ENCODE measurements at places on chromosomes 6 and 20.

GRCh38 chr6:53671111-53671510 is 5.6 kb upstream of the KLHL31 start:
- no peak for DNase-seq

DNA sequence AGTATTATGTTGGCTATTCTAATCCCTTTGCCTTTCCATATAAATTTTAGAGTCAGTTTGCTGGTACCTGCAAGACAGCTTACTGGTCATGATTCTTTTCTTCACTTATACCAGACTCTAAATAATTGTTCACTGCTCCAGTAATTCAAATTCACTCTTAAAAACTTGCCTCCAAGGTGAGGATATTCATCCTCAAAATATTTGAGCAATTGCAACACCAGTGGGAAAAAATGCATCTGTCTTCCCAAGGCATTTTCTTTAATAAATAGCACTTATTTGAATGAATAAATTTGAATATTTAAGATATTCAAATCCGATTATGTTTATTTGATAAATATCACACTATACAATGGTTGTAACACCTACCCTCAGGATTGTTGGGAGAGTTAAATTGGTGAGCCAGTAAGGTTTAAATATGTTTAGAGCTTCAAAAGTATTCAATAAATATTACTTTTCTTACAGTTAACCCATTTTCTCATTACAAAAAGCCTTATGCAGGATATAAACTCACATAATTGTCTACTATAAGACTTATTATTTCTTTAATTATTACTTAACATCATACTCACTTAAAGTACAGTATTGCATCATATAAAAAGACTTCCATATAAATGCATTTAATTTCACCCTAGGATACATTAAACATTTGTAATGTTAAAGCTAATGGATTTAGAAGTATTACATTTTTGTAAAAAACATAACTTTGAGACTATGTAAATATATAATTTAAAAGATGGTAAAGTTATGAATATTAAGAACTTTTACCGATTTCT is 285.6 kb downstream of the SAMD5 start:
- DNase-seq, result no peak

DNA sequence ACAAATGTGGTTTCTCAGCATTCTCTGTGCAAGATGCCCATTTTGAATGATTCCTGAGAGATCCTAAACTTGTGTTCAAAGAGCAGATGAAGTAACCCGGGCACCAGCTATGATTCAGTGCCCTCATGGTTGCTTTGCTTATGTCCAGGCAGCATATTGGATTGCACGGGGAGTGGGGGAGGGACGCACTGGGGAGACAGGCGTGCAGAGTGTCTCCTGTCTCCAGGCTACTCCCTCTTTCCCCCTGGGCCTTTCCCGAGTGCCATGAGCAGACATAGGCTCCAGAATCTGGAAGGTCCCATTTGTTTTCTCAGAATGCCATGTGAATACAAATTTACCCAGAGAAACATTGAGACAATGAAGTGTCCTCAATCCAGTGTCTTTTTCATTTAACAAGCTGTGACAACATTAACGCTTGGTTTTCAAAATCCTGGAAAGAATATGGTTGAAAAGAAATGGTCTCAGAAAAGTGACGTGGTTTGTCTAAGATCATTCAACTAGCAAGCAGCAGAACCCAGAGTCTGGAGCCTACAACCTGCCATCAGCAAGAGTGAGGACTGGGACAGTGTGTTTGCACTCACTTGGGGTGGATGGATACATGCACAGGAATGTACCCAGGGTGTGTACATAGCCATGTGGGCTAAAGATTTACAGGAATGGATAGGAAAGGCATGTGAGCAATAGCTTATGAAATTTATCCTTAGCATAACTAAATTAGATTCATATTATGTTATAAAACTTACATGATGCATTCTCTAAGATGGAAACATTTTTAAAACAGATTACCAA is 4.2 kb downstream of the SYNDIG1 start:
- DNase-seq, result no peak

GRCh38 chr20:10863337-10864060 is 189.7 kb upstream of the JAG1 start:
- no peak for DNase-seq

GRCh38 chr20:58313396-58313795 is 3.9 kb downstream of the RAB22A start:
- DNase-seq, result no peak

DNA sequence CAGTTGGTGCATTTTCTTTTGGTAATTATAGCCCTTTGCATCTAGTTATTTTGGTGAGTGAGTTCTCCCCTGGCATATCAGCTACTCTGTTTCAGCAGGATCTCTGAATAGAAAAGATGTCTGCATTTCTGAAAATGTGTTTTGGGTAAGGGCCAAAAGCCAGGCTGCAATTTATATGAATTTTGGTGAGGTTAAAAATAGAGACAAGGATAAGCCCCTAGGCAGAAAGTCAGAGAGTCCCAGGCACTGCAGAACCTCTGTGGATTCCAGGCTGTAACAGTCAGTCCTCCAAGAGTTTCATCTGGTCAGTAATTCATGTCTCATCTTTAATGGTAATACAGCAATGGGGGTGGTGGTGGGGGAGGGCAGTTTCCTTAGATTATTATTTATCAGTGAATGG is 53.0 kb downstream of the HDGFL1 start:
- DNase-seq, result no peak

DNA sequence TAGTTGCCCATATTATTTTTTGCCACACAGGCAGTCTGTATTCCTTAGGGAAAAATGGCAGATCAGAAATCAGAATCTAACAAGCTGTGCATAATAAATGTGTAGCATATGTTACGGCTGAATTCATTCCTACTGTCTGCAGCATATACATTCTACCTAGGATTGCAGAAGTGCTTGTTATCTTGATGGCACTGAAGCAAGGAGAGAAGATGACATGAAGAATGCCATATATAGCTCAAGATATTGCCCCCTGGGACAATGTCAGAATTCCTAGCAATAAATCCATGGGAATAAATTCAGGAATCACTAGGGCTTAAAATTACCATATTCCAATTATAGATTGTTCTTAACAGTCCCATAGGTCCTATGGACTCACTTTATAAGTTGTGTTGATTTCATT is 293.0 kb upstream of the CNR1 start:
- no peak for DNase-seq

GRCh38 chr20:496126-496696 is 33.9 kb upstream of the TBC1D20 start:
- no peak for DNase-seq

DNA sequence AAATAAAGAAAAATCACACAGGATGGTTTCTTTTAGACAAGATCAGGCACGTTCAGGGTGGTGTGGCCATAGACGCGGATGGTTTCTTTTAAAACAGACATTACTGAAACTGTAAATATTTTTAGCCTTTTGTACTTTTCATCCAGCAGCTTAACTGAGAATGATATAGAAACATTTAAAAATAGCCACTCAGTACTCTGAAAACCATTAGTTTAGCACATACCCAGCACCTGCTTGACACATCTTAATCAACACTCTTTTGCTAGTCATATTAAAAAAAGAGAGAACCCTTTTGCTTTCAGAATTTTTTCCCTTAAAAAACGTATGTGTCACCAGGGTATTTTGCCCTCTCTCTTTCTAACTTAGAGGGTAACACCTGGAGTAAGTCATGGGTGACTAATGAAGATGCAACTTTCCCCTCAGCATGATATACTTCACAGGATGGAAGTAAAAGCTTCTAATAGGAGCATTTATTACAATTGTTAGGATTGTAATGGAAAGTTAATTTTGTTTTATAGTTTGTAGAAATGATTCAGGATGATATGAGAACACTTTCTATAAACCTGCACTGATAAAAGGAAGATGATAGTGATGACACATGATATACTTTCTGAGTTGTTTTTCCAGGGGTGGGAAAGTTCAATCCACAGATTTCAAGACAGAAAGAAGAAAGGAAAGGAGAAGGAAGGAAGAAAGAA is 45.2 kb downstream of the BACH2 start:
- DNase-seq, result no peak

- DNase-seq, result peak; percentile 2
Measured at GRCh38 chr6:25788305-25788922, 33.9 kb downstream of the SLC17A4 start.

DNA sequence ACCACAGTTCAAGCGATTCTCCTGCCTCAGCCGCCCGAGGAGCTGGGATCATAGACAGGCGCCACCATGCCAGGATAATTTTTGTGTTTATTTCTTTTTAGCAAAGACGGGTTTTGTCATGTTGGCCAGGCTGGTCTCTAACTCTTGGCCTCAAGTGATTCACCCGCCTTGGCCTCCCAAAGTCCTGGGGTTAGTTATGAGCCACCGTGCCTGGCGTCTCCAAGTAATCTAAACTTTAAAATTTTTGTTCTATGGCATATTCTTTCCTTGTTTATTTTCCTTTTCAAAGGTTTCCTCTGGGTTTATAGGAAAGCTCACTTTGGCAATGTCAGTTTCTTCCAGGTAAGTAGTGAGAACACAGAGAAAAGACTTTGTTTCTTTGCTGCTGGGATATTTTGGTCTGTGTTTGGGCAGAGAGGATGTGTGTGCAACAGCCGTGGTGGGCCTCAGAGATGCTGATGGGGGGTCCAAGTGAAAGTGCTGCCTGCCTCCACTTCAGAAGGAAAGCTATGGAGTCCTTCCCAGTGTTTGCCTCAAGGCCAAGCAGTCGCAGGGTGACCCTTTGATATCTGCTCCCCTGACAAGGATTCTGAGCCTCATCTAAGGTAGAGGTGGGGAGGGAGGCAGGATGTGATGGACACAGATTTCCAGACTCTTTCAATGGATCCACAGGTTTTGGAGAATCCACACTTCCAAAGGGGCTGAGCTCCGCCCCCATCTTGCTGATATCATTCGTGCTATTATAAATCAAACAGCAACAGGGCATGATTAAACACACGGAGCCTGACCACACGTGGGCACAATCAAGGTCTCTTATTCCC is 2.3 kb downstream of the LRP11 start:
- DNase-seq, result no peak

GRCh38 chr6:21984135-21984534 is 312.7 kb downstream of the PRL start:
- no peak for DNase-seq

DNA sequence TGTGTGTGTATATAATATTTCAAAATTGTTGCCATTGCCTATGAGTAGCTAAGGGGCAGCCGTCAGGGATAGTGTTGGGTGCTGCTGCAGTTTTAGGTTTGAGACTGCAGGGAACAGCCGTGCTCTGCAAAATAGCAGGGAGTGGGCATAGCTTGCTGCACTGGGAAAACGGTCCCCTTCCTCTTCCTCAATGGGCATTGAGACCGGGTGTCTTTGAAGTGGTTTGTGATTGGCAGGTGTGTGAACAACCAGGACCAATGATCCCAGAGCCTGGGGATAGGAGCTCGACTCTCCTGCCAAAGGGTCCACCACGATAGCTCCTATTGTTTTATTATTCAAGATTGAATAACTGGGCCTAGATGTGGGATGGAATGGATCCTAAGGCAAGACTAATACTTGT is 5.1 kb upstream of the EBF4 start:
- DNase-seq, result no peak

- no peak for DNase-seq
Measured at GRCh38 chr20:50208085-50208491, 17.5 kb downstream of the CEBPB start.

DNA sequence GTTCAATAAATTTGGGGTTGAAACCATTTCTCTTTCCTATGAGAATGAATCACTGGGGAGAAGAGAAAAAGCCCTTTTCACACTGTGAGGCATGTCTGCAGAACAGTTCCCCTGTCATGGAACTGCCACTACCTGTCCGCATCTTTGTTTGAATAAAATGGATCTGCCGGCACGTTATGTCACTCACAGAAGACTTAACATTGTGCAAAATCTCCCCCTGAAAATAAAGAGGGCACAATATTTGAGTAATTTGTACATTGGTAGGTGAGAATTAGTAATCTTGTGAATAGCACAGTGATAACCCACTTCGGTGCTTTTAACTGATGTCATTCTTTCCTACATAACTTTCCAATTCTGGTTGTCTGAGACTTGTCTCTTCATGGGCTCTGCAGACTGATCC is 804.0 kb downstream of the C6orf118 start:
- no peak for DNase-seq

- DNase-seq, result no peak
Measured at GRCh38 chr6:626236-626635, 30.7 kb downstream of the HUS1B start.

GRCh38 chr20:4076033-4076432 is 60.7 kb upstream of the RNF24 start:
- DNase-seq, result no peak

DNA sequence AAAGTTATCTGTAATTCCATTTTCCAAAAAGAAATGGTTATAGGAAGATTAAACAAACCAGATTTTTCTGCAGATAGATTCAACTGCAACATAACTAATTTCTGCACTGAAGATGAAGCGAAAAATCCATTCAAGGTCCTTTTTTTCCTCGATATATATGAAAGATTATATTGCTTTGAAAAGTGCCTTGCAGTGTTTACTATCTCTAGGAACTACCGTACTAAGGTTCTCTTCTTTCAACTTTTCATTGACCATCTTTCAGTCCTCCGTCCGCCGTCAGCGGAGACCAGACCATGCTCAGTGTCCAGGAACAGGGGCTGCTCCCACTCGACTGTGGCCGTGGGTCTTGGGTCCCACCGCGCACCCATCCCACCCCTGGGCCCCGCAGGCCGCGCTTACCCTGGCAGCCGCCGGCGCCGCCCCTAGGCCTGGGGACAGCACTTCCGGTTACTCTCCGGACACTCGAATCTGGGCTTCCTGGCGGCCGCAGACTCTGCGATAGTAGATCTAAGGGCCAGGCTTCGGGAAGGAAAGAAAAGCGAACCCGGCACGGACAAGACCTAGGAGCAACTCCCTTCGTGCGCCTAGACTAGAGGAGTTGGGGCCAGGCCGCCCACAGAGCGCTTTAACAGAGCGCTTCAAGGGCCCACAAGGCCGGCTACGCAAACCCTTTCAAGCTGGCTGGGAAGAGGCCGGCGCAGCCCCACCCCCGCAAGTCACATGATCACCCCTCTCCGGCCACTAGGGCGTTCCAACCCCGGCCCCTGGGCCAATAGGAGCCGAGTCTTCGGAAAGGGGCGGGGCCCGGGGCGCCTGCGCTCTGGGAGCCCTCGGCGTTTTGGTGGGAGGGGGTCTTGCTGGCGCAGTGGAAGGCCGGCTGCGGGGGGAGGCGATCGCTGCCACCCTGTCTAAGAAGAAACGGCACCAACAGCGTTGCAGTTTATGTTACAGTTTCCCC is at the start of gene ZNF322:
ZNF322 (minus strand) TSS at position 705 of the 958 bp plus-strand sequence. CDS start 21,193 bp downstream, outside the sequence.
- peak; percentile 77 for DNase-seq

GRCh38 chr6:163945808-163946207 is 531.3 kb downstream of the QKI start:
- no peak for DNase-seq

DNA sequence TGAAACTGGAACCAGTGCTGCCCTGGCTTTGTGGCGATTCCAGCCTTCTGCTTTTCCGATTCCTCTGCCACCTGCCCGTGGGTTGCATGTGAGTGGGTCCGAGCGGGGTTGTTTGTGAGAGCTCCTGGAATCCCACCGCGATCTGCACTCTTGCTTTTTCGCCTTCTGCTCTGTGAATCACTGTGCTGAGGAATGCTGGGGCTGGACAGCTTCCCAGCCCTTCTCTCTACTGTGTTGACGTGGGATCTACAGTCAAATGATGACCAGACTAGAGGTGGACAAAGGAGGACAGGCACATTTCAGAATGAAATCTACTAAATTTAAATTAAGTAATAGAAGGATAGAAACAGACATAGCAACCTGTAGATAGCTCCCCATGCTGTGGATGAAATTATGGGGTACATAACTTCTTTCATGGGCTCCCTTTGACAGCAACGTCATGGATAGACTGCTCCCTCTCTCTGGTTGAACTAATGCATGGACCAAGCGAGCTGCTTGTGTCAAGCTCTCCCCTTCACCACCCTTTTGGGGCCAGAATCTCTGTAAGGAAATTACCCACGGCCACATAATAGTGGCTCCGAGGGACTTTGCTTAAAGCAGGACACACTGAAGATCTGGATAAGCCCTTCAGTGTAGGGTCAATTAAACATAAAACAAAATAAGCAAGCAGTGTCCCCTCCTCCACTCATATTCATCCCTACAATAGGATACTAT is 2.0 kb downstream of the FNDC1 start:
- no peak for DNase-seq
